Right atrium auricular region (tissue), 2 donors: ENCODE measurements at places on chromosomes 16 and 17. TPM values are rescaled to one million over a fixed set of nuclear protein-coding genes. Genes with fewer than 3 reads are reported as not detected.
A peak's percentile ranks its signal among the peaks of the same experiment; 100 is the strongest.

The GALR2 gene
- not detected for total RNA-seq

The THAP11 gene
- 59.4 TPM for total RNA-seq

The CMTM1 gene
- total RNA-seq, result 1.6 TPM

- H3K27me3 ChIP-seq, result no peaks in the 10 kb centered on the region
- peak overlapping the region; percentile 23 for H3K4me3 ChIP-seq
- H3K27ac ChIP-seq, result peak overlapping the region; percentile 70
- H3K4me1 ChIP-seq, result no peaks in the 10 kb centered on the region
- H3K36me3 ChIP-seq, result no peaks in the 10 kb centered on the region
These were observed 11.1 kb downstream of the SCN4A start for GRCh38 chr17:63961355-63962212.

DNA sequence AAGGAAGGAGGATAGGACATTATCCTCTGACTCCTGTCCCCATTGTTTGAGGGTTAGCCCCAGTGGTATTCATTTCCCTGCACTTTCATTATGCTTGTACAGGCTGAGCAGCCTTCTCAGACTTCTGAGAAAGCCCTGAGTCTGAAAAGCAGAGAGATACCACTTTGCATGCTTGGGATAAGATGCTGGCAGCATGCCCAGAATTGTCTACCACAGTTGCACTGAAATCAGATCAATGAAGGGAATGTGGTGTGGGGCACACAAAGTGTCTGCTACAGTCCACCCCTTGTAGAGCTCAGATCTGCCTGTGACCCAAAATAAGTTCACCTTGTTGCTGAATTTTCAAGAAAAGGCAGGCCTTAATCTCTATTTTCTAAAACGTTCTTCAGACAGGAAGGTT, 160.6 kb downstream of the CCT6B start:
- H3K36me3 ChIP-seq, result no peaks in the 10 kb centered on the region
- no peaks in the 10 kb centered on the region for H3K27me3 ChIP-seq
- DNase-seq, result no peak
- H3K4me1 ChIP-seq, result no peaks in the 10 kb centered on the region
- H3K4me3 ChIP-seq, result no peak overlapping the region

DNA sequence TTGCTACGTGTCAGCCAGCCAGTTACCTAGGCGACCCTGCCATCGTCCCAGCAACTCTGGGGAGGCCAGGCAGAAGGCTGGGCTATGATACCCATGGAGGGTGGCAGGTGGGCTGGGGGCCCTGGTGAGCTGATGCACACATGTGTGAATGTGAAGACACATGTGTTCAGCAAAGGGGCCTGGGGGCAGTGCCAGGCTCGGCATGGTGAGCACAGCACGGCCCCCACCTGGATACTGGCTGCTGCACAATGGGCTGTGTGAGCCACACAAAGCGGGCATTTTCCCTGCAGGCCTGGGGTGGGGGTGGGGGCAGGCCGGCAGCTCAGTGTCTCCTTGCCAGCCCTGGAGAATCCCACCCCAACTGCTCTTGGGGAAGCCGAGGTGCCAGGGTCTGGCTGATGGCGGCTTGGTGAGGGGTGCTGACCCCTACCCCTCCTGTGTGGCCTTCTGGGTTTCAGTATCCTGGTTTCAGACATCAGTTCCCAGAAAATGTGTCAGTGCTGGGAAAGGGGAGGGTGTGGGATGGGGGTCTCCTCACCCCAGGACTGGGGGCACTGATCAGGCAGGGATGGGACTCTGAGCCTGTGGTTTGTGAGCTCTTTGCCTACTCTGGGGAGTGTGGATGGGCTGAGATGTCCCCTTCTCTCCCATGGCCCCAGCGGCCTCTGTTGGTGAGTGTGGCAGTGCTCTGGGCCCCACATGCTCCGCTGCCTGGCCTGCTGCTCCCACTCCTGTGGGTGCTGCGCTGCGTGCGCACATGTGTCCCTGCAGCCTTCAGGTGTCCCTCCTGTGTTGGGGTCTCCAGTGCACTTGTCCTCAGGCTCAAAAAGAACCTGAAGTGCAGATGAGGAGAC, 5.1 kb downstream of the LLGL1 start:
- H3K36me3 ChIP-seq, result peaks cover 10% of the 10 kb centered on the region
- no peaks in the 10 kb centered on the region for H3K27me3 ChIP-seq
- H3K27ac ChIP-seq, result no peak overlapping the region
- peaks cover 12% of the 10 kb centered on the region for H3K4me1 ChIP-seq
- no peak for DNase-seq
- no peak overlapping the region for H3K4me3 ChIP-seq

- peak overlapping the region; percentile 99 for H3K27ac ChIP-seq
- H3K27me3 ChIP-seq, result no peaks in the 10 kb centered on the region
- H3K36me3 ChIP-seq, result peaks cover 3% of the 10 kb centered on the region
- peak; percentile 91 for DNase-seq
- no peaks in the 10 kb centered on the region for H3K4me1 ChIP-seq
- H3K4me3 ChIP-seq, result peak overlapping the region; percentile 66
These were observed 1.4 kb upstream of the PLEKHH3 start for GRCh38 chr17:42677921-42678781.

GRCh38 chr16:64132190-64132589, 989.7 kb downstream of the CDH11 start:
- H3K4me3 ChIP-seq, result no peak overlapping the region
- H3K36me3 ChIP-seq, result no peaks in the 10 kb centered on the region
- no peak for DNase-seq
- no peak overlapping the region for H3K27ac ChIP-seq
- no peaks in the 10 kb centered on the region for H3K27me3 ChIP-seq

- H3K36me3 ChIP-seq, result no peaks in the 10 kb centered on the region
- no peak overlapping the region for H3K27ac ChIP-seq
- H3K4me1 ChIP-seq, result no peaks in the 10 kb centered on the region
- H3K27me3 ChIP-seq, result no peaks in the 10 kb centered on the region
These were observed 10.0 kb downstream of the TMEM235 start for GRCh38 chr17:78241277-78242023.

GRCh38 chr16:24694931-24695330, 34.5 kb upstream of the TNRC6A start:
- H3K36me3 ChIP-seq, result no peaks in the 10 kb centered on the region
- DNase-seq, result no peak
- H3K27ac ChIP-seq, result no peak overlapping the region
- H3K4me1 ChIP-seq, result no peaks in the 10 kb centered on the region
- no peak overlapping the region for H3K4me3 ChIP-seq
- H3K27me3 ChIP-seq, result no peaks in the 10 kb centered on the region

DNA sequence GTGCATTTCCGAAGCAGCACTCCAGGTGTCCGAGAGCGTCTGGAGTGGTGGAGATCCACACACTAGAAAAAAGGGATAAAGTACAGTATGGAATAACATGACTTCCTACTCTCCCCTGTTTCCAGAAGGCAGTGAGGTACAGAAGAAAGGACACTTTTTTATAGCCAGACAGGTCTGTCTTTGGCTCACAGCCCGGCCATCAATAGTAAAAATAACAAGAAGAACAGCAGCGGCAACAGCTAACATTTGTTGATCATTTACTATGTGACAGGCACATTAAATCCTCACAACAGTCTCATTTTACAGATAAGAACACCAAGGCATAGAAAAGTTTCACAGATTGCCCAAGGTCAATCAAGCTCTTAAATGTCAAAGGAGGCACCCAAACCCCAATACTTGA, 16.2 kb downstream of the DYNLRB2 start:
- no peak for DNase-seq
- H3K4me1 ChIP-seq, result no peaks in the 10 kb centered on the region
- no peak overlapping the region for H3K27ac ChIP-seq

DNA sequence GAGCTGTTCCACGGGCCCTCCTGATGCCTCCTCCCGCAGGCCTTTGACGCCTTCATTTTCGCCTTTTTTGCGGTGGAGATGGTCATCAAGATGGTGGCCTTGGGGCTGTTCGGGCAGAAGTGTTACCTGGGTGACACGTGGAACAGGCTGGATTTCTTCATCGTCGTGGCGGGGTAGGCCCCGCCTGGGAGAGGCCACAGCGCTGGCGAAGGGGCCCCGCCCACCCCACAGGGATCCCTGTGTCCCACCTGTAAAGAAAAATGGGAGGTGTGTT, 29.7 kb downstream of the TPSG1 start:
- H3K4me3 ChIP-seq, result no peak overlapping the region
- no peaks in the 10 kb centered on the region for H3K36me3 ChIP-seq
- no peak for DNase-seq
- H3K27me3 ChIP-seq, result no peaks in the 10 kb centered on the region
- no peak overlapping the region for H3K27ac ChIP-seq

DNA sequence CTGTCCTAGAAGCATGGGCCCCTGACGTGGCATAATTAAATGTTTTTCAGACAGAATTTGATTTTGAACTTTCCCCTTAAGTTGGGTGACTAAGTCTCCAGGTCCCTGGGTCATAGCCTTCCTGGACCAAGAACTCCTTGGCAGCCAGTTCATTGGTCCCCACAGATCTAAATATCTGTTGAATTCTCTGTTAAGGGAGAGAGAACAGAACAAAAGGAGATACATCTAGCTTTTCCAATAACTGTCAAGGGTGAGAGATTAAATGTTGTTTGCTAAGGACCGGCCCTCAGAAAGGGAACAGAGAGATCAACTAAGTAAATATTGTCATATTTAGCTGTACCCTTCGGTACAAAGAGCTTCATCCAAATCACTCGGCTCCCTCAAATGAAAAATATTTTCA, 78.2 kb upstream of the NOL11 start:
- no peak for DNase-seq
- H3K27me3 ChIP-seq, result no peaks in the 10 kb centered on the region
- no peaks in the 10 kb centered on the region for H3K4me1 ChIP-seq
- no peaks in the 10 kb centered on the region for H3K36me3 ChIP-seq
- peak overlapping the region; percentile 38 for H3K27ac ChIP-seq

GRCh38 chr17:36463916-36464764, 22.3 kb upstream of the ZNHIT3 start:
- H3K27ac ChIP-seq, result no peak overlapping the region
- H3K27me3 ChIP-seq, result peaks cover 7% of the 10 kb centered on the region
- H3K4me3 ChIP-seq, result no peak overlapping the region
- H3K4me1 ChIP-seq, result no peaks in the 10 kb centered on the region
- no peaks in the 10 kb centered on the region for H3K36me3 ChIP-seq

DNA sequence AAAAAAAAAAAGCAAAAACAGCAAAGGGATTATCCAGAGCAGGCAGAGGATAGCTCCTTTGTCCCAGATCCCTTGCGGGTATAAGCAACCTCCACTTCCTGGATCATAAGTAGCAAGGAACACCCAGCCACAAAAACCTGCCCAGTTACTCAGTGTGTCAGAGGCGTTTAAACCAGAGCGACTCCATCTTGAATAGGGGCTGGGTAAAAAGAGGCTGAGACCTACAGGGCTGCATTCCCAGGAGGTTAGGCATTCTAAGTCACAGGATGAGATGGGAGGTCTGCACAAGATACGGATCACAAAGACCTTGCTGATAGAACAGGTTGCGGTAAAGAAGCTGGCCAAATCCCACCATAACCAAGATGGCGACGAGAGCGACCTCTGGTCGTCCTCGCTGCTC, 33.4 kb upstream of the HELZ start:
- no peak overlapping the region for H3K4me3 ChIP-seq
- no peak for DNase-seq
- no peaks in the 10 kb centered on the region for H3K4me1 ChIP-seq
- H3K27me3 ChIP-seq, result no peaks in the 10 kb centered on the region
- no peak overlapping the region for H3K27ac ChIP-seq

GRCh38 chr17:18958611-18959010, 6.6 kb downstream of the SLC5A10 start:
- no peak overlapping the region for H3K27ac ChIP-seq
- H3K4me3 ChIP-seq, result no peak overlapping the region
- no peaks in the 10 kb centered on the region for H3K36me3 ChIP-seq
